ENCODE measurements at places on chromosomes 4 and X.

- no peak for DNase-seq
These were observed 14.4 kb downstream of the SHROOM4 start for GRCh38 chrX:50799531-50799961.

DNA sequence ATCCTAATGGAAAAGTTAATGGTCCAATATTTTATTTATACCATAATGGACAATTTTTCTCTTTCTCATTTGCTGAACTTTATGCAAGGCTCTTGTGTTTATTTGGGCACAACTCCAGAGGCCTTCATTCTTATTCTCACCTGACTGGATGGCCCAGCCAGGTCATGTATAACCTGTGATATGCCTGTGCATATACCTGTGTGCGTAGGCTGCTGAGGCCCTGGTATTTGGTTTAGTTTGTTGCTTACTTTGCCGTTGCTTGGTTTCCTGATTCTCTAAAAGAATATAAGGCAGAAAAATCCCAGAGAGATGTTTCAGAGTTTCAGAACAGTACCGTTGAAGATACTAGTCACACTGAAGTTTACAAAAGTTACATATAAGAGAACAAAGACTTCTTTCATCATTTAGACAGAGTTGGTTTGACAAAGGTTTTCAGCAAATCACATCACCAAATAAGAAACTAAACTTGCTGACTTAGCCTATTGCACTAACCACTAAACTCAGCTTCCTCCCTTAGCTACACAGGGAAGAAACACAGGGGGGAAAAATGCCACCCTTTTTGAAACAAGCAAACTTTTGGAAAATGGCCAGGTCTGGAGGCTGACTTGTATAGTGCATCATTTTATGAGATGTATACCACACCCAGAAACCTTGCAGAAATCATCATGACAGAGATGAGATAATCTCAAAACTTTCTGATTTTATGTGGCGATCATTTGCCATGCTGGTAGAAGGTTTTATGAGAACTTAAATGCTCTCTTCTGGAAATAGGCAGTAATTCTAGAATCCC lies 248.5 kb downstream of the GRIA3 start:
- DNase-seq, result peak; percentile 58

- DNase-seq, result peak; percentile 63
These were observed 406.5 kb upstream of the CNKSR2 start for GRCh38 chrX:20967725-20968124.

GRCh38 chr4:74379912-74380311 lies 15.0 kb downstream of the EREG start:
- DNase-seq, result no peak

- no peak for DNase-seq
These were observed 112.9 kb upstream of the GPRIN3 start for GRCh38 chr4:89420507-89420906.

DNA sequence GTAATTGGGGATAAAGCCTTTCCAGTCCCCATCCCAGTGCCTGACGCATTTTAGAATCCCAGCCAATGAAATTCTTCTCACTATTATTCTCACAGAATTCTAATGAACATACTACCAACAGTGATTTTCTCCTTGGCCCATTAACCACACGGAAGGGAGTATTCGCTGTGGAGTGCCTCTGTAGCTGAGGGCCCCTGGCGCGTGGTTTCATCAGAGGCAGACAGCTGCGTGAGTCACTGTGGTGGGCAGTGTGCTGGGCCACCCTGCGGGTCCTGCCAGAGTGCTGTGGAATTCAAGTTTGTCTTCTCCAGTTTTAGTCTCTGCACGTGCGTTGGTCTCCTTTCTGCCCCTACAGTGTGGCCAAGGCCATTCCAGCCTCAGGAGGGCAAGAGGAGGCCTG lies 335.4 kb upstream of the FAT1 start:
- no peak for DNase-seq

- DNase-seq, result peak; percentile 88
These were observed 171.7 kb upstream of the HCCS start for GRCh38 chrX:10939424-10939823.

- DNase-seq, result no peak
These were observed 78.2 kb downstream of the COL4A6 start for GRCh38 chrX:108359806-108360602.

DNA sequence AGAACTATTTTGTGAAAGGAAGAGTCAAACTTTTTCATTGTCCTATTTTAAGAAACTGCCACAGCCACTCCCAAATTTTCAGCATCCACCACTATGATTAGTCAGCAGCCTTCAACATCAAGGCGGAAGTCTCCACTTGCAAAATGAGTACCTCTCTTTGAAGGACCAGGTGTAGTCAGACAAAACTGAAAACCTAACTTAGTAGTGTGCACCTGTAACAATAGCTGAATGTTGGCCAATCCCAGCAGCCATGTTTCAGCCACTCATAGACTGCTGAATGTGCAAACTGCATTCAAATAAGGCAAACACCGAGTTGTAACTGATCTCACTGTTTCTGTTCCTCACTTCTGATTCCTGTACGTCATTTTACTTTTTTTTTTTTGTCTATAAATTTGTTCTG lies 341.1 kb downstream of the IL15 start:
- DNase-seq, result no peak

DNA sequence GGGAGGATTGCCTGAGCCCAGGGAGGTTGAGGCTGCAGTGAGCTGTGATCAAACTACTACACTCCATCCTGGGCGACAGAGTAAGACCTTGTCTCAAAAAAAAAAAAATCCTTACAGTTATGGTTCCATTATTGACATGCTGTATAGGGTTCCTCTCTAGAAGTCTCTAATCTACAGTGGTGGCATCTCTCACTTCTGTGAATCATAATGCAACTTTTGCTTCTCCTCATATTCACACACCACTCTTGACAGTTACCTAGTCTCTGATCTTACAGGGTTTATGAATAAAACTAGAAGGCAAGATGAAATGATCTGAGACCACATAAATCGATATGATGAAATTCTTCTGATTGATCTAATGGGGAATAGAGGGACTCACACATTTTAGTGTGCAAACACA lies 40.6 kb downstream of the DOCK11 start:
- no peak for DNase-seq

DNA sequence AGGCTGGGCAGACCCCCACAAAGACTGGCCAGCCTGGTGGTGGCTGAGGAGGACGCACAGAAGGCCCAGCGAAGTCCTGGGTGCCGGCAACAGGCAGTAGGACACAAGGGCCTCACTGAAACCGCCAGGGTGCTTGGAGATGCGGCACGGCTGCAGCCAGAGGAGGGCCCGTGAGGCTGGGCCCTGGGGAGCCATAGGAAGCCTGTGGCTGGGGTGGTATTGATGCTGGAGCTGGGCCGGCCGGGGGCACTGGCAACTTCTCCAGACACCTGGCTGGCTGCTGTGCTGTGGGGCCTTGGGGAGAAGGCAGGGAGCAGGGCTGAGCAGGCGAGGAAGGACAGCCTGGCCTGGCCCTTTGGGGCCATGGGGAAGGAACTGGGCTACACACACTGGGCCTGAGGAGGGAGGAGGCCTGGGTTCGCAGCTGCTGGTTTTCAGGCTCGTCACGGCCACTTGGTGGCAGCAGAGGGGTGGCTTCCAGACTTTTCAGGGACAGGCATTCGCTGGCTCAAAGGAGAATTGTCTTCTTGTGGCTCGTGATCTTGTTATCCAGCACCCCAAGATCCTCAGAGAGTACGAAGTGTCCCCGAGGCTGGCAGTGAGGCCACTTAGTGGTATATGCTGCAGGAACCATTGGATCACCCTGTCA lies 37.2 kb downstream of the ATP2B3 start:
- no peak for DNase-seq

GRCh38 chr4:657834-658667 lies 16.0 kb downstream of the ATP5ME start:
- no peak for DNase-seq

DNA sequence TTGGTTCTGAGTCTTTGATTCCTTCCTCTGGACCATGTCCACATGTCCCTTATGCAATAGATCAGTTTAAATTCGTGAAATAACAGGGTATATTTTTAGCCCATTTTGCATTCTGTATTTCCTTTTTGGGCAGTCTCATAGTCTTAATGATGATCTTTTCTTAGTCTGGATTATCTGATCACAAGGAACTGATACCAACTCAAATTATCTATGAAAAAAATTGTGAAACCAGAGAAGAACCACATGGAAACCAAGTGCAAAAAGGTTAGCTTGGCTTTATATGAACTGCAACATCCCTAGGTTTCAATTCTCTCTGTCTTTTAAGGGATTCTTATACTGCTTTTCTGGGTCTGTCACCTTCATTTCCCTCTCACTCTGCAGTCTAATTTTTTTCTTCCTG lies 608.6 kb upstream of the AADAT start:
- no peak for DNase-seq

GRCh38 chr4:73653695-73654106 lies 33.5 kb upstream of the RASSF6 start:
- DNase-seq, result peak; percentile 88

GRCh38 chrX:153061732-153062131 lies 5.5 kb downstream of the PNMA3 start:
- no peak for DNase-seq

DNA sequence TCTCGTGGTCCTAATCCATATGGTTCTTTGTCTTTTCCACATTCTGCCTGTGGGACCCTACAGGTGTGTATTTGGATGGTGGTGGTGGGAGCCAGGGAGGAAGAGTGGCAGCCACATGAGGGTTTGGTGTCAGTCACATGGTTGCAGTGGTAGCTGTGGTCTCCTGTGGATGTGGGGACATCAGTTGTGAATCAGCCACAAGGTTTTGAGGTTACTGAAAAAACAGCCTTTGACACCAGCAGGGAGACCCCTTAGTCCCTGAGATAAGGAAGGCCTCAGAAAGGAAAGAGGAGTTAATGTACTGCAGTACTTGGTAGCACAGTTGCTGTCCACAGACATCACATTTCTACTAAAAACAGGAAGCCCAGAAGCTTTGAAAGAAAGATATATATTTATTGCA lies 15.8 kb upstream of the GAGE10 start:
- no peak for DNase-seq

GRCh38 chrX:32141841-32142240 lies 1069.5 kb downstream of the DMD start:
- DNase-seq, result no peak

- no peak for DNase-seq
These were observed 10.8 kb downstream of the PSAPL1 start for GRCh38 chr4:7423801-7424552.

DNA sequence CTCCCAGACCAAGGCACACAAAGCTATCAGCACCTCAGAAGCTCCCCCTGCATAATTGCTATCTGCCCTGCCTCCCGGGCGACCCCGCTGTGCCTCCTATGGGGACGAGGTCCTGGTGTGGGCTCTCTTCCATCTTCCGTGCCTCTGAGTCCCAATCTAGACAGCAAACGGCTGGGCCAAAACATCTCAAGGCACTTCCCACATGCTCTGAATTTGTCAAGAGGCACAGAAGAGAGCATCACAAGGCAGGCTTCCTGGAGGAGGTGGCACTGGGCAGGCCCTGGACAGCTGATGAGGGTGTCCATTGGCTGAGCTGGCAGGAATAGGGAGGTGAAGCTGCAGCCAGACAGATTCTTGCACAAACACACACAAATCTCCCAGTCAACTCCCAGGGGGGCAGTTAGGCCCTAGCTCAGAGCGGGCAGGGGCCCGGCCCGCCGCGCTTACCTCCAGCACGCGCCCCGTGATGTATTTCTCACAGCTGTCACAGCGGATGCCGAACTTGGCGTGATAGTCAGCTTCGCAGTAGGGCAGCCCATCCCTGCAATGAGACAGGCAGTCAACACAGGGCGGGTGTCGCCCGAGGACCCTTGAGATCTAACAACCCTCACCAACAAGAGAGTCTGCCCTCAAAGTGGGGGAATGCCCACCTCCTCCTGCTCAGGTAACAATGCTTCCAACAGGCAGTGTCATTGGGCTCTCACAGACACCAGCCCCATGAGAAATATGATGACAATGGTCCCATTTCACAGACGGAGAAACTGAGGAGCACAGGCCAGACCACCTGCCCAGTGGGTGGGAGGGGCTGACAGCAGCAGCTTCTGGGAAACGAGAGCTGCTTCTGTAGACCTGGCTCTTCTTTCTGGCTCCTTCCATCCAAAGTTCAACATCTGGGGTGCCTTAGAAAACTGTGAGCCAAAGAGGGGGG lies 81.2 kb downstream of the ABLIM2 start:
- no peak for DNase-seq

- no peak for DNase-seq
These were observed 1.4 kb downstream of the ELOVL6 start for GRCh38 chr4:110196871-110197528.

DNA sequence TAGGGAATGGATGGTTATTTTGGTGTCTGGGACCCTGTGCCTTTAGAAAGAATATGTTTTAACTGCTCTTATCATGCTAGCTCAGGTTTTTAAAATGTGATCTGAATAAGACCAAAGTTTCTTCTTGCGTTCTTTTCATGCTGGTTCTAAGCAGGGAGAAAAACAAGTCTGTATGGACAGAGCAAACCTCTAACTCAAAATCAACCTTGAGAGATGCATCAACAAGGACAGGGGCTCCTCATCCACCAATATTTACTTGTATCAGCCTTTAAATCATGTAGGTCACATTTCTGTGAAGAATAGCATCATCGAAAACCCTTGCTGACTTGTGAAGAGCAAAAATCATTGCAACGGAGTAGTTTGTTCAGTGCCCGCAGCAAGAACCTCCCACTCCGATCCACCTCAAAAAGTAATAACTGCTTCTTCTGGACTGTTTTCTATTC lies 1.2 kb downstream of the ATP10D start:
- DNase-seq, result no peak

GRCh38 chr4:137707626-137708025 lies 175.3 kb upstream of the PCDH18 start:
- DNase-seq, result no peak

- no peak for DNase-seq
These were observed 443.7 kb upstream of the ATOH1 start for GRCh38 chr4:93384887-93385286.

DNA sequence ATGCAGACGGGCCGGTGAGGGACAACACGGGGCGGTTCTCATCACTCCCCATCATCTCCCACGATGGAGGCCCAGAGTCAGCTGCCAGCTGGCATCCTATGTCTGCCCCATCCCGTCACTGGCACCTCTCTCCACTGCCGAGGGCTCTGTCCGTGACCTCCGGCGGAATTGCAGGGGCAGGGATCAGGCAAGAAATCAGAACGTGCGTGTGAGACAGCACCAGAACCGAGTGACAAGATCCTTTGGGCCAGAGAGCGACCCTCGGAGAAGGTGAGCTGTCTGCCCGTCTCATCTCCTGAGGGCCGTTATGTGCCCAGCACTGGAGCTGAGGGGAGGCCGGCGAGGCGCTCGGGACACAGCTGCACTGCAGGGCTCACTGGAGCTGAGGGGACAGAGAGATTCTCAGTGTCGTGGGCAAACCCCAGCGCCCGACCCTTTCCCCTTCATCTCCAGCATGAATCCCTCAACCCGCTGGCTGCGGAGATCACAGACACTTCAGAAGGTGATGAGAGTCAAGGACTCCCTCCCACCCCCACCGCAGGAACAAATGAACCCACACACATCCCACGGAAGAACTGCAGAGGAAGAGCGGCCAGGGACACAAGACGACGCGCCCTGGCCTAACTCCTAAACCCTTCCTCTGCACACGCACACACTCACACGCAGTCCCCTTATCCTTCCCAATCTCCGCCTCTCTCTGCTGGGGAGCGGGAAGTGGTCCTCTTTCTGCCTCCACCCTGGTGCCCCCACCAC lies 128.7 kb downstream of the AFAP1 start:
- no peak for DNase-seq

GRCh38 chr4:156193106-156193505 lies 239.4 kb upstream of the CTSO start:
- DNase-seq, result no peak

Measured in LNCaP clone FGC (cell line).